ENCODE measurements at places on chromosomes 12 and 14.

DNA sequence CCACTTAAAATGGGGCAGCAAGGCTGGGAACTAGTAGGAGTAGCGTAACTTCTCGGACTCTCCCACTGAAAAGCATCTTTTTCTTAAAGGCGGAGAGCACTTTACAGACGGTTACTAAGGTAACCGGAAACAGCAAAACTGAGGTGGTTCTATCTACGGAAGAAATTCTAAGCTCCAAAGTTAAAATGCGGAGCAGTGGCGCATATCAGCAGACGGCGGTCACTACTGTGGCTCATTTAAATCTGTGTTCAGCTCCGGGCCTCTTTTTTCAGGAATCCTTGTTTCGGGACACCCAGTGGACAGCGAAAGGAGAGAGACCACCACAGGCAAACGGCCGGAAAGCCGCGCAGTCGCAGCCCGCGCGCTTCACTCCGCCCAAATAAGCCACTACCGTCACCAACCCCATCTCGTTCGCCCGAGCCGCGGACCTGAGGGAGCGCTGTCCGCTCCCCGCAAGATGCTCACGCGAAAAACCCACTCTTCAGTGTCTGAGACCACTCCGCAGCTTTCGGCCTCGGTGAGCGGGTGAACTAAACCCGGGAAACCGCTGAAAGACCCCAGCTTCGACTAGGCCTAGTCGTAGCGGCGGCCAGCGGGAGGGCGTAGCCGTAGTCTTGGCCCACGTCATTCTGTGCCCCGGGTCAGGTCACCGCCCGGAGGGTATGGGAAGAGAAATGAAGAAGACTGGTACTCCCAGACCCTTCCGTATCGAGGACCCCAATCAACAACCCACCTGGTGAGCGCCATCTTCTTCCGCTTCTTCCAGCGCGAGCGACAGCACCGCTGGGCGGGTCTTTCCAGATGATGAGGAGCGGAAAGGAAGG is at the start of gene SNW1:
SNW1 (minus strand) TSS at position 776 of the 824 bp plus-strand sequence; CDS start at position 747, 29 bp downstream.
- peak; percentile 98 for DNase-seq

GRCh38 chr14:72582582-72582981 is 311.3 kb downstream of the DPF3 start:
- no peak for DNase-seq

DNA sequence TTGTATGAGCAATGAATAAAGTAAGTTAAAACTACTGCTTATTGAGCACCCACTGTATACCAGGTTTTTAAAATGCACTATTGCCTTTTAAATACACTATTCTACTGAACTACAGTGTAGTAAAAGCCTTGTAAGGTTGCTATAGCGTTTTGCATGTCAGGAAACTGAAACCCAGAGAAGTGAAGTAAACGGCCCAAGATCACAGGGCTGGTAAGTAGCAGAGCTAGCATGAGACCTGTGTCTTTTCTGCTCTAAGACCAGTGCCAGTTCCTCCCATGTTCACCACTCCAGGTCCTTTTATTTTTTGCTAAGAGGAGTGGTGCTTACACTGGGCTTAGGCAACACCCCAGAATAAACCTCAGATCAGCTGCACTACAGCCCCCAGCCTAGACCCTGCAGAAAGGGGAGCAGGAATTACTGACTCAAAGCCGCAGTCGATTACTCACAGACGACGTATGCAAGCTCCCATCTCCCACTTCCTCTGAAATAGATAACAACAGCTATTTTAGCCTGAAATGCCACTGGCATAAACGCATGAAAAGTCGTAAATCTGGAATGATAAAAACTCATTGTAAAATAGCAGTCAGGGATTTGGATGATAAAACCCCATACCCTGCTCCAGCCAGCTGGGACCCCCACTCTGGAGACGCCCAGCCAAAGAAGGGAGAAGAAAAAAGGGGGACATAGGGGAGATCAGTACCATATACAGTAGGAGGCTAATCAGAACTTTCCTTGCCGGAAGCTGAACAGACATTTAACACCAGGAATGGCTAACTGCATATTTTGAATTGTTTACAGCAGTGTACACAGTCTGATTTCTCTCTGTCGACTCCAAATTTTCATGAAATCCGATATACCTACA is 108.3 kb downstream of the NUAK1 start:
- DNase-seq: peak; percentile 83

DNA sequence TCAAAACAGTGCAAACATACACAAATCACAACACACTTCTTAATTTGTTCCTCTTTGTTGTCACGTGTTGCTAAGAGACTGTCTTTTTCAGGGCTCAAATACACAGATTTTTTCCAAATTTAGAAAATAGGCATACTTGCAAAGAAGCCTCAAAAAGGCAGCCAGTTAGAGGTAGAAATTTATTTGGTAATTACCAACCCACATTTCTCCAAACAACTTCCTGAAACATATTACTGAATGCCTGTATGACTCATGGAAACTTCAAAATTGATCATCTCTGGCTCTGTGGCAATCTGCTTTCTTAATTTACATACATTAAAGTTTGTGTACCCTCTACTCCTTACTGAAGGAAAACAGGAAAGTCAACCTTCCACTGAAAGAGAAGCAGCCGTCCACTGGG is 36.4 kb downstream of the PPM1H start:
- no peak for DNase-seq

DNA sequence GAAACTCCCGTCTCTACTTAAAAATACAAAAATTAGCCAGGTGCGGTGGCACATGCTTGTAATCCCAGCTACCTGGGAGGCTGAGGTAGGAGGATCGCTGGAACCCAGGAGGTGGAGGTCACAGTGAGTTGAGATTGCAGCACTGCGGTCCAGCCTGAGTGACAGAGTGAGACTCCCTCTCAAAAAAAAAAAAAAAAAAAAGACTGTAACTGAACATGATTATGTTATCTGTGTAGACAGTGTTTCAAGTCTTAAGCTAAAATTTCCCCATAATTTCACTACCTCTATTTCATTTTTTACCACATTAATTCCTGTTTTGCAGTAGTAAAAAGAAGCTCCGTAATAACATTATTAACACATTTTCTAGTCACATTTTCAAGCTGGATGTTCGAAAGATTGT is 5.4 kb downstream of the PLBD1 start:
- DNase-seq: no peak

DNA sequence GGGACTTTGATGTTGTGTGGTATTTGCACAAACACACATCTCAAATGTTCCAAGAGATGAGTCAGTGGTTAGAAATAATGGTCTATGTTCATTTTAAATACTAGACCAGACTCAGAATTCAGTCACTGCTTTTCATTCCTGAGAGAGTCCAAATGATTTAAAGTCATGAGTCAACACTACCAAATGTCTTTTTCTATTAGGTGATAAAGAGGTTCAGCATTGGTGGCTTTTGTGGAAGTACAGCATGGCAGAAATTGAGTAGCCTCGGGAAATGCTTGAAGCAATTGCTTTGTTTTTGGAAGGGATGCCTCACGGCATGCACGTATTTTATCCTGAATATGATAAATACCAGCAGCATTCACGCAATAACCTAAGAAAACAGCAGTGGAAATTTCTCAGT is 115.7 kb downstream of the DIO2 start:
- no peak for DNase-seq

- DNase-seq: no peak
These were observed 36.4 kb upstream of the SAV1 start for GRCh38 chr14:50704454-50705010.

GRCh38 chr12:95978351-95978750 is 17.8 kb downstream of the HAL start:
- no peak for DNase-seq

DNA sequence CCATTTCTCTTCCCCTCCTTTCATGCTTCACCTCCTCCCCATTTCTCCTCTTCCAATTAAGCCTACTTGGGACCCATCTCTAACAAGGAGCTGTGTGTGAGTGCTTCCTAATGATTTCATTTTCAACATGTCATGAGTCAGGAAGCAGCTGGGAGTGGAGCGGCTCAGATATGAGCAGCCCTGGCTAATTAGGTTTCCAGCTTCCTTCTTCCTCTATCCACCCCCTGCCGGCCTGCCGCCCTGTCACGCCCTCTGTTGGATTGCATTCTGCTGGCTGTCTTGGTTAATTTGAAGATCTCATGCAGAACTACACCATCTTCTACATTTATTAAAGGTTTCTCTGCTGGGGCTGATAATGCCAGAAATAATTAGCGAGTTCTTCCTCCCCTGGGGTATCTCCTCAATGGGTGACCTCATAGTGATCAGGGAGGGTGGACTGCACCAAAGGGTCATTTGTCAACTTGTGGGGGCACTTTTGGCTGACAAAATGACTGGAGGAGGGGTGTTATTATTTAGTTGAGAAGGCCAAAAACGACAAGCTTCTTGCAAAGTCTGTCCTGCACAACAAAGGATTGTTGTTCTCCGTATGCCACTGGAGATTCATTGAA is 300.9 kb upstream of the SRRM4 start:
- peak; percentile 57 for DNase-seq

GRCh38 chr12:119594399-119594730 is 791 bp downstream of the TMEM233 start:
- peak; percentile 39 for DNase-seq

- DNase-seq: no peak
These were observed 27.8 kb downstream of the AACS start for GRCh38 chr12:125092872-125093680.

DNA sequence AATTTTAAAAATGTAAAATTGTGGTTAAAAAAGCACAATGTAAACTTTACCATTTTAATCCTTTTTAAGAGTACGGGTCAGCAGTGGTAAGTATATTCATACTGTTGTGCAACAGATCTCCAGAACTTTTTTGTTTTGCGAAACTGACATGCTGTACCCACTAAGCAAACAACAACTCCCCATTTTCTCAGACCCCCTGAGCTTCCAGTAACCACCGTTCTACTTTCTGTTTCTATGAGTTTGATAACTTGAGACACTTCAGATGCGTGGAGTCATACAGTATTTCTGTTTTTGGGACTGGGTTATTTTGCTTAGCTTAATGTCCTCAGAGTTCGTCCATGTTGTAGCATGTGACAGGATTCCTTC is 38.0 kb downstream of the CHST11 start:
- DNase-seq: no peak

- DNase-seq: no peak
These were observed 228.3 kb downstream of the TMEM132D start for GRCh38 chr12:129675496-129675895.

DNA sequence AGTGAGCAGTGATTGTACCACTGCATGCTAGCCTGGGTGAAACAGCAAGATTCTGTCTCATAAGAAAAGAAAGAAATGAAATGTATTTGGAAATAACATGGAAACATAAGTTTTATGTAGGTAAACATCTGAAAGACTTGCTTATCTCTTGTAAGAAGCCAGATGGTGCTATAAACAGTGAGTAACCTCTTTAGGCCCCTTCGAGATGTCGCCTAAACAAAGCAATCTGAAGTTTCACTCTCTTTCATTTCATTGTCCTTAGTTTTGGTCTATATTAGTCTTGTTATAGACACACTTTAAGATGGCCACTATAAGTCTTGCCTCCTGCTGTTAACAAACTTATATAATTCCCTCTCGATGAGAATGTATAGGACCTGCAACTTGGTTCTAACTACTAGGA is 472.6 kb upstream of the ATP2B1 start:
- DNase-seq: no peak

GRCh38 chr14:81311141-81311540 is 89.0 kb downstream of the STON2 start:
- DNase-seq: no peak

DNA sequence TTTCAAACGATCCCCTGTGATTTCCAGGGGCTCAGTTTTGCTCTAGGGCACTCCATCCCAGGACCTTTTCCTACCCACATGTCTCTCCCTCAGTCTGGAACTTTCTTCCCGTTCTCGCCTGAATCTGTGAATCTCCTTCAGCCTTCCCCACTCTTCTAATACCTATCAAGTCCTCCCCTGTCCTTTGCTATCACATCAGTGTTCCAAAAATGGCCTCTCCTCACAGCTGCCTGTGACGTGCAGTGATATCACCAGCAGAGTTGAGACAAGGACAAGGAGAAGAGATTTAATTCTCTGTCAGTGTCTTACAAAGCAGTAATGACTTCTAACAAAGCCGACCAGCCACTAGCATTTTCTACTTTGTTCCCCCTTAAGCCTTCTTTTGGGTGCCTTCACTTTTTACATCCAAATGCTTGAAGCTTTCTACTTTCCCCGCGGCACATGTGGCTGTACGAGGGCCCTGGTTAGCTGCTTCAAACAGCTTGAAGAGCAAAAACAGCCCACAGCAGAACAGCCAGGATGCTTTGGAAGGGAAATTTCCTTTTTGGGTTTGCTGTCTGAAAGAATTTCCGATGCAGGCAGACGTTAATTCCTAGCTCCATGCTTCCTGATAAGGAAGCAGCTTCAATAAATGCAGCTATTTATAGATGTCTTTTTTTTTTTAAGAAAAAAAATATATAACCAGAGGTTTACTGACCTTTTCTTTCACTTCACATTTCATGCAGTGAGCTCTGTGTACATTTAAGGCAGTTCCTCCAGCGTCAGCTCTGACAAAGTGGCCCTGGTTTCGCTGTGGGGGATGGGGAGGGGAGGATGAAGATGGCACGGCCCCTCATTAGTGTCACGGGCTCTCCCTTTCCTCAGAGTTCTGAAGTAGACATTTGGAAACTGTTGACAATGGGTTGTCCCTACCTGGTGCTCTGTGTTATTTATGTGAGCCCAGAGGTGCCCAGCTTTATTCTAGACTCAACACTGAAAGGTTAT is 109.3 kb downstream of the ETV6 start:
- no peak for DNase-seq

DNA sequence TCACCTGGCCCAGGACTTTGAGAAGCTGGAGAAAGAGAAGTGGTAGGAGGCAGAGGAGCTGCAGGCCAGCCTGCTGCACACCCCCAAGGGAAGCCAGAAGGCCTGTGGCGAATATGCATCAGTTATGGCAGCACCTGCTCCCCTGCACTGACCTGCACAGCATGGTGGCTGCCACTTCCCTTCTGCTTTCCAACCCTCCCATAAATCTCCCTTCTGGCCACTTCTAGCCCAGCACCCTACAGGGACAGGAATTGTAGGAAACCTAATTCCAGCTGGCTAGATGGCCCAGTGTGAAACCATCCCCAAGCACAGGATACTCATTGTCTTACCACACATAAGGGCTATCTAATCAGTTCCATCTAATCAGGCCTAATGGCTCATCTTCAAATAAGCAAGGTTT is 136.3 kb downstream of the TBX3 start:
- peak; percentile 55 for DNase-seq

DNA sequence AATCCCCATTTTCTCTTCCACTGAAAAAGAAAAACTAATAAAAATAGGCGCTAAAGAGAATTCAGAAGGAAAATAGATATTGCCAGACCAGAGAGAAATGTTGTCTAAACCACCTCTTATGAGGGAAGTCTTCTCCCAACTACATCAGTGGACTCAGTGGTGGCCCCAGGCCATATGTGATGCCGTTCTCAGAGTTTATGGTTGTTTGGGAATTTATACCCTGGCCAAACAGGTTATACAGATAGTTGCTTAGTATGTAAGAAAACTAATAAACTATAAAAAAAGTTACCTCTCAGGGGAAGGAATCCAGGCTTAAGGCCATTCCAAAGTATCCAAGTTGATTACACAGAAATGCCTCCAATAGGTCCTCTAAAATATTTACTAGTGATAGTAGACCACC is 103.4 kb upstream of the RBM19 start:
- no peak for DNase-seq

- no peak for DNase-seq
These were observed 172.5 kb upstream of the ARID2 start for GRCh38 chr12:45557016-45557415.
